ENCODE measurements at places on chromosomes 5 and 9.

DNA sequence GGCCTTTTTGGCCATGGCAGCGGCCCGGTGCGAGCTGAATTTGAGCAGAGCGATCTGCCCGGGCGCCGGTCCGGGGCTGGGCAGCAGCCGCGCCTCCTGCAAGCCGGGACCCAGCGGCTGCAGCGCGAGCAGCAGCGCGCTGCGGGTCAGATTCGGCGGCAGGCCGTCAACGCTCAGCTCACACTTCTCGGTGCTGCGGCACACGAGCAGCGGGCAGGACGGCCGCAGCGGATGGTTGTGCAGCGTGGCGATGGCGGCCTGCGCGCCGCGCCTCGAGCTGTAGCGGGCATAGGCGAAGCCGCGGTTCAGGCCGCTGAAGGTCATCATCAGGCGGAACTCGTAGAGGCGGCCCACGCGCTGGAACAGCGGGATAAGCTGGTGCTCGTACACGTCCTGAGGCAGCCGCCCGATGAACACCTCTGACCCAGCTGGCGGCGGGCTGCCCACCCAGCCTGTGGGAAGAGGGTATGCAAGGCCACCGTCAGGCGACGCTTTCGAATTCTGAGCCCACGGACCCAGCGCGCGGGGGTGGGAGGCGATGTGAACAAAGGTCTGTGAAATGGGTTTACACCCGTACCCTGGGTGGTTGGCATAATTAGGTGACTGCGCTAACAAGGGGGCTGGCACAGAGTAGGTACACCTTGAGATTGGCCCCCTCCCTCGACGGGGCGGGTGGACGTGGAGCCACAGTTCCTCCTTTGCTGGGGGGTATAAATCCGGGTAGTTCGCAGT is 755 bp downstream of the DND1 start:
- DNase-seq: peak; percentile 51

DNA sequence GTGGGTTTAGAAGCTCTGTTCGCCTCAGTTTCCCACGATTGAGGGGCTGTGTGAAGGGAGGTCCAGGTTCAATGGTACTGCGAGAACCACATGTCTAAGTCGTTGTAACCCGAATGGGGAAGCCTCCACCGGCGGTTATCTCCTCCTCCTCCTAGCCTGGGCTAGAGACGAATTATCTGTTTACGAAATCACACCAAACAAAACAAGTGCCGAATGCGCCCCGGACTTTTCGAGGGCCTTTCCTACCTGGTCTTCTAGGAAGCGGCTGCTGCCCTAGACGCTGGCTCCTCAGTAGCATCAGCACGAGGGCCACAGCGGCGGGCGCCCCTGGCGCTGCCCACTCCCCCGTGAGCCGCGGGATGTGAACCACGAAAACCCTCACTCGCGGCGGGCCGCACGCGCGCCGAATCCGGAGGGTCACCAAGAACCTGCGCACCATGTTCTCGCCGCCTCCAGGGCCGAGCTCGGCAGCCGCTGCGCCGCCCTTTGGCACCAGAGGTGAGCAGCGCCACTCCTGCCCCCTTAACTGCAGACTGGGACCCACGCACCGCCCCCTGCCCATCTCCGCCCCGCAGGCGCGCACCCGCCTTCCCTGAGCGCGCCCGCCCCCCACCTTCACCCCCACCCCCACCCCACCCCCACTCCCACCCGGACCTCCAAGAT is at the start of gene CDKN2A:
TSS of gene CDKN2A (minus strand) at position 500 of the 663 bp plus-strand sequence.
- peak; percentile 24 for DNase-seq

DNA sequence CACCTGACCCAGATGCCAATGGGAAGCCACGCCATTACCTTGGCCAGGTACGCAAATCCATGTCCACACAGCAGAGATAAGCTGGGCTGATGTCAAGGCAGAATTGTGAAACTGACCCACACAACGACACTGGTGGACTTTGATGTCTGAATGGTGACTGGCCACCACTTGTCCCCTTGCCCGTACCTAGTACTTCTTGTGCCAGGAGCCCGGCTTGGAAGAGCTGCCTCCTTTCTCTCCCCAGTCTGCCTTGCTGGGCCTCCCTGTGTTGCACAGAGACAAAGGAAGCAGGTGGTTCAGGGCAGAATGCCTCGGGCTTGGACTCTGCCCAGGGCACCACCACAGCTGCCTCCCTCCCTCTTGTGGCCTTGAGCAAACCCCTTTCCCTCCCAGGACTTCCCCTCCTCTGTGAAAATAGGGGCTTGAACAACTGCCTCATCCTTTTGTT is 23.3 kb downstream of the PTGES2 start:
- DNase-seq: no peak

DNA sequence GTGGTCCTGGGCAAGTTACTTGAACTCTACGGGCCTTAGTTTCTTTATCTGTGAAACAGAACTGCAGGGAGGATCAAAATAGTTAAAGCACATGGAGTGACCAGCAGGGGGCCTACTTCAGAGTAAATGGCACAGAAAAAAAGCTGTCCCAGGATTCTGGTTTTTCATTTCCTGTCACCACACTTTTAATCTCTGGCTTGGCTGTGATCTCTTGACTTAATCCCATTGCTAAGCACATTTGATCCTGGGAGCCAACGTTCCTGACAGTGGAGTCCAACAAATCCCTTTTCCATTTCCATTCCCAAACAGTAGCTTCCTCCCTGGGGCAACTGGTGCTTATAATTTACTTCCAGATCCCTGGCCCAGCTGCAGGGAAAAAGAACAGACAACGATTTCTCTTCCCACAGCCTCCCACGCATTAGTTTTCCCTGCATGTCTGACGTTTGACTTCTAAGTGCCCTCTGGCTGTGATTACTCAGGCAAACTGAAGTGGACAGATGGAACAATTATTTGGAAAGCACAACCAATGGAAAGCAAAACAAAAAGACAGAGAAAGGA is 136.5 kb upstream of the STK32A start:
- peak; percentile 28 for DNase-seq

DNA sequence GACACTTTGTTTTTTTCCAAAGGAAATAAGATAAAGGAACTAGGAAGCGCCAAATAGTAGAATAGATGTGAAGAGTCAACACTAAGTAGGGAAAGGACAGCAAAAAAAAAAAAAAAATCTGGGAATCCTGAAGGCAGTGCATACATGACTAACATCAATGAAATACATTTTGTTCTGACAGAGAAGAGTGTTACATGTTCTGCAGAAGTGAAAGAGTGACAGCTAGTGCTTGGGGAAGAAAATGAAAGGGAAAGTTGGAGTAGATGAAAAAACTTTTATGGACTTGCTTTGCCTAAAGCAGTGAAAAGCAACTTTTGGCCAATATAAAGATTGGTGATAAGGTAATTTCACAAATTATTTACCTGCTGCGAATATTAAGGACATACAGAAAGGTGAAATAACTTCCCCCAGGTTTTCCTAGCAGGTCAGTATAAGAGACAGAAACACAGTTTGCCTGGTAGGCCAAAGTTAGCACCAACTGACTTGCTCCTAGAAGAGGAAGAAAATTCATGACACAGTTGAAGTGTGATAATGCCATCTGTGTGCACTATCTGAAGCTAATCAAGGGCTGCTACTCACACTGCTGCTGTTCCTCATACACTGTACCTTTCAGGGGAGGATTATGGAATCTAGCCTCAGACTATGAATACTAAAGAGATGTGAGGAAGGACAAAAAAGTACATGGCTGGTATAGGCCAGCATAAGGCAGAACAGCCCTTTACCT is 38.6 kb downstream of the RANBP6 start:
- no peak for DNase-seq

DNA sequence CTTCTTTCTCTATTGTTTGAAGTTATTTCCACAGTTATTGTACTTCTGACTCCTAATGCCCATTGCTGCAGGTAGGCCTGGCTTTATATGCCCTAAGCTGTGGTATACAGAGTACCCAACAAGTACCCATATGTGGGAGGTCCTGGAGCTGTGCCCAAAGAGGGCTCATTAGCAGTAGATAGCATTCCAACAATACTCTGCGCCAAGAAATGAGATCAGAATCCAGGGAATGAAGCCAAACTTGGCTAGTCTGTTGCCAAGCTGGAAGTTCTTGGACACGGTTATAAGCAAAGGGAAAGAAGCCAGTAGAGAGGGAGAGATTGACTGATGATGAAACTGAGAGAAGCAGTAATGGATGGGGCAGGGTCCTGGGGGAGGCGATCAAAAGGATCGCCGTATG is 29.7 kb upstream of the FAM169A start:
- DNase-seq: peak; percentile 89

DNA sequence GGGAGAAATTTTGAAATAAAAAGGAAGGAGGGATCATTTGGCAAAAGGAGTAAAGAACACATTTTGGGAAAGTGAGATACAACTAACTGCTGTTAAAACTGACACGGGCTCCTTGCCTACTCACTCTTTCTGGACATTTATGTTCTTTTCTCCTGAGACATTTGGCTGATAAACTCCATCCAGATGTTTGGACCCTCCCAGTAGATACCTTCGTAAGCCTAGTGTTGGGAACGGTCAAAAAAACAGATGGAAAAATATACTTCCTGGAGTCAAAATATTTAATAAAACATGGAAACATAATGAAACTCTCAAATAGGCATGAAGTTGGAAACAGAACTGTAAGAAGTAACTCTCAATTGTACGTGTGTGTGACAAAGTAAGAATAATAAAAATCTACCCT is 360.1 kb upstream of the RIOK2 start:
- DNase-seq: no peak

DNA sequence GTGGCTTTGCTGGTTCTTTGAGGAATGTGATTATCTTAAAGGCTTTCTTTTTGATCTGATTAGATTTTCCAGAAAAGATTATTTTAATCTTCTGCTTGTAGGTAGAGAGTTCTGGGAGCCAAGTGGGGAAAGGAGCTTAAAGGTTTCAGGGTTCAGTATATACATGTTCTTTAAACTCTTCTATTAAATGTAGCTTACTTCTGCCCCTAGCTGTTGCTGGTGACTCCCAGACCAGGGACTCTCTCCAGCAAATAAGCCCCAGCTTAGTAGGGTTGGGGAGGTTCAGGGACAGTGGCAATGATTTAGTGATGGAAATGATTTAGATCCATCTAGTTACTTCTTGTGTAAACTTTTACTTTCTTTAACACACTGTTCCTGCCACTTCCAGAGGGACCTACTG is 72.2 kb downstream of the SLC12A2 start:
- DNase-seq: no peak

DNA sequence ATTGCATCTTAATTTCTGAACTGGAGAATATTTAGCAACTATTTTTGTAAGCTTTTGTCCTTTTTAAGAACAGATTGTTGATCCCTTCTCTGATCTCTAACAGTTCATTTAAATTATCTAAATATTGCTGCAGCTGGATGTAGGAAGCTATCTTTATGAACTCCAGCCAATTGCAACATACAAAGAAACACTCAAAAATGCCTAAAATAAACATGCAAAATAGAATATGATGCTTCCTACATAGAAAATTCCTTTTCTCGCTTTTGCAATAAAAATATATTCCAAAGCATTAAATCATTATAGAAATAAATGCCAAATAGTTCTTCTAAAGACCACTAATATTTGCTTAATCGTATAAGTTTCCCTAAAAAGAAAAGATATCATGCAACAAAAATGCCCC is 218.6 kb downstream of the LURAP1L start:
- peak; percentile 96 for DNase-seq

DNA sequence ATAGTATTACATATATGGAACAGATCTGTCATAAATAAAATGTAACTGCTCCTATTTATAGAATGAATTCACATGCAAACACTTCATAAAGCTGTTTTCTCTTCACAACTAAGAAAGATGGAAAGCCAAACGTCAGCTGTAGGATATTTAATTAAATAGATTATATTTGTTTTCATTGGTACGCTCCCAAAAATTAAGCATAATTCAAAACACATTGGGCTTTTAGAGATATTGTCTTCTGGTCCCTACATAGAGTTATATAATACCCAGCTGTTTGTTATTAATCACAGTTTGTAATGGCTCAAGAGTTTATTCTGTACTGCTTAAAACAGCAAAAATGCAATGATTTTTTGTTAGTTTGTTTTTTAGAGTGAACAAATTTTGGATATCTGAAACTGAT is 61.2 kb downstream of the MRPS30 start:
- DNase-seq: peak; percentile 38

- peak; percentile 76 for DNase-seq
Measured at GRCh38 chr5:54719384-54720283, 202.1 kb downstream of the SNX18 start.

DNA sequence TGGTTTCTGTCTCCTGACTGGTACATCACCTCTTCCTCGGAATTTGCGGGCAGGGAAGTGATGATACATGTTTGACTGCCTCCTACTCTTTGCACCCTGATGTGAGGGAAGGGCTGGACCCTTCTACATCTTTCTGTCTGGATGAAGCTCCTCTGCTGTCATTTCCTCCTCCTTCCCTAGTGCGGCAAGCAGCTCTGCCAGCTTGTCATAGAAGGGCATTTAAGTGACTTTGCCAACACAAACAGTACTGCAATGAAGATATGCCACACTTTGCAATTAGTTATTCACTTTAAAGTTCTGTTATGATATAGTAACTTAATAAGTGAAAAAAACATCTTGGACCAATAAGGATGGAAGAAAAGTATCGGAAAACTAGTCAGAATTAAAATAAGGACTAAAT is 48.5 kb upstream of the ABL1 start:
- no peak for DNase-seq

- DNase-seq: no peak
Measured at GRCh38 chr9:33177639-33178038, 10.5 kb upstream of the B4GALT1 start.

GRCh38 chr9:13707612-13708576 is 428.4 kb upstream of the MPDZ start:
- DNase-seq: no peak

DNA sequence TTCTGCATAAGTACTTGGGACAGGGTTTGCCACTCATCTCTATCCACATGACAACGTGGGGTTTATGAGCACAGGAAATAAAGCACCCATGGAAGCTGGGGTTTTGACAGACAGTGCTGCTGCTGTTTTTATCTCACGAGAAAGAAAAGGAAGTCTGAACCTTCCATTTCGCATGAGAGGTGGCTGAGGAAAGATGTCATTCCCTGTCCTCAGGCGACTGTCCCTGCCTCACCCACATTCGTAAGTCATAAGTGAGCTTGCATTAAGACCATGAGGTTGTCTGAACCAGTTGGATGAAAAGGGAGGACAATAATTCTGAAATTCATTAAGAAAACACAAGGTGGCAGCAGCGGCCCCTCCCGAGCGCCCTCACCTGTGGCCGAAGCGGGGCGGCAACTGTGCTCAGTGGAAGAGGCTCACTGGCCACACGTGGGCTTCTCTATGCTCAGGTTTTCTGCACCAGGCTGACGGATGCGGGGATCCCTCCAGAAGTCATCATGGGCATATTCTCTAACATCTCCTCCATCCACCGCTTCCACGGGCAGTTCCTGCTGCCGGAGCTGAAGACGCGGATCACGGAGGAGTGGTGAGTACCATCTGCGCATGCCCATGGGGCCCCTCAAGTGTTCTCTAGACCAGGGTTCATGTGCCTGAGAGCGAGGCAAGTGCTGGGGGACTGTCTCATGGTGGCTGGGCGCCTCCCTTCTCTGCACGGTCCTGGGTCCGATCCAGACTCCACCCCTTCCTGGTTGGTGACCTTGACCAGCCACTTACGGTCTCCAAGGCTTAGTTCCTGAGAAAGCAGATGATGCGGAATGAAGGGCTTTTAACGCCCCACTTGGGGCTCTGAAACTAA is 54.7 kb upstream of the SUSD3 start:
- peak; percentile 43 for DNase-seq

- DNase-seq: no peak
Measured at GRCh38 chr5:65055938-65056337, 287.2 kb downstream of the CWC27 start.
